ENCODE measurements at places on chromosomes 2 and 18.
A peak's percentile ranks its signal among the peaks of the same experiment; 100 is the strongest.

DNA sequence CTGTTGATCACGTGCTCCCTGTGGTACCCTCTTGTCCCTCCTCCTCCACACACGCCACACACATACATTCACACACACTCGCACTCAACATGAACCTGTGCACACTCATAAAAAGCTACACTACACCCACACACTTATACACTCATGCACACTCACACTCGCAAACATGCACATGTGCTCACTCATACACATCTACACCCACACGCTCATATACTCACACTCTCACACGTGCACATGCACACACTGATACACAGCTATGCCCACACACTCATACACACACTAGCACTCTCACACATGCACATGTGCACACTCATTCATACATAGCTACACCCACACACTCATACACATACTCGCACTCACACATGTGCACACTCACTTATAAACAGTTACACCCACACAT, 113.6 kb downstream of the LRATD1 start:
- no peak for DNase-seq

- no peak for DNase-seq
Measured at GRCh38 chr2:191688934-191689695, 11.2 kb downstream of the NABP1 start.

DNA sequence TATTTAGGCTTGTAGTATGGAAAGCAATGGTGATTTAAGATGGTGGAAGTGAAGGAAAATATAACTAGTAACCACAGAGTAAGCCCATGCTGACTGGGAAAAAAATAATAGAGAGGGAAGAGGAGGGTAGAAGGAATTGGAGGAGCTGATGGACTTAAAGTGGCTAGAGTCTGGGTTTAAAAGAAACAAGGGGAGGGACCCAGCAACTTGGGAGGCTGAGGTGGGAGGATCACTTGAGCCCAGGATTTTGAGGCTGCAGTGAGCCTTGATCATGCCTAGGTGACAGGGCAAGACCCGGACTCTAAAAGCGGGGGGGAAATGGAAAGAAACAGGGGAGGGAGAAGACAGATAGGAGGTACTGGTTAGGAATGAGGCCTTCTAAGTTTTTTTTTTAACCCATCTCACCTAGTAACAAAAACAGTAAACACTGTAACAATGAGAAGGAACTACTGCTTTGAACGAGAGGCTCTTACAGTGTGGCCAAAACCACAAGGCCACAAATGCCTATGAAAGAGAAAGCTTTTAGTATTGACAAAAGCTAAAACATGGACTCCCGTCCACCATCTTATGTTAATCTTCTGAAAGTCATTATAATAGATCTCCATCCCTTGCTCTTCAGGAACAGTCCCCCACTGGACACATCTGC, 26.6 kb downstream of the METTL8 start:
- no peak for DNase-seq

- DNase-seq, result no peak
Measured at GRCh38 chr2:114821055-114821454, 378.6 kb downstream of the DPP10 start.

DNA sequence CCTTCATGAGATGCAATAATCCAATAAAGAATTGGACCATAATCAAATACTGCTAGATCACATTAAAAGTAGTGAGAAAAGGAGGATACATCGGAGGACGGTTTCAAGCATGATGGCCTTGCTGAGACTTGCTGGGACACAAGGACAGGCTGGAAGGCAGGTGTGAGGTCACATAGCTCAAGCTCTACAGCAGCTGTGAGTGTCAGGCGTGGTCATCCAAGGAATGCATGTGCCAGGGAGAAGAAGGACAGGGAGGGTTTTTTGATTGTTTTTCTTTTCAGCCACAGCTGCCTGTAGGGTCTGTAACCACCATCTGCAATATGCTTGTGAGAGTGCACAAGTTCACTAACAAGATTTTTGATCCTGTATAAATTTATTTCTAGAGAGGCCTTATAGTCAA, 57.6 kb downstream of the BMP10 start:
- no peak for DNase-seq

- no peak for DNase-seq
Measured at GRCh38 chr2:172066394-172066886, 18.9 kb upstream of the DLX1 start.

DNA sequence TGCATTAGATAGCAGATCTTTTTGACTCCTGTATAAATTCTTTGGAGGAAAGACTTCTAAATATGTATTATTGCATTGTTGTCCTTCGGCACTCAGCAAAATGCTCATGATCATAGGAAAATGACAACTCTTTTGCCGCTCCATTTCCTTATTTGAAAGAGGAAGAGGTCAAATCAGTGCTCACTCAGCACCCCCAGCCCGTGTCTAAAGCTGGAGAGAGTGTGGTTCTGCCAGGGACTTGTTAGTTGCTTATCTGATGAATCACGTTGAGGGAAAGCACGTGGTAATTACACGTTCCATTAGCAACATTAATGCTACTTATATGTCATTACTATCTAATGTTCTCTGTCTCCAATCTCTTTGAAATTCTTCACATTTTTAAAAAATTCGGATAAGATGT, 46.0 kb upstream of the MBP start:
- no peak for DNase-seq

- no peak for DNase-seq
Measured at GRCh38 chr2:42125841-42126594, 43.1 kb upstream of the EML4 start.

- DNase-seq, result peak; percentile 69
Measured at GRCh38 chr2:211114826-211115455, 558.5 kb downstream of the CPS1 start.

DNA sequence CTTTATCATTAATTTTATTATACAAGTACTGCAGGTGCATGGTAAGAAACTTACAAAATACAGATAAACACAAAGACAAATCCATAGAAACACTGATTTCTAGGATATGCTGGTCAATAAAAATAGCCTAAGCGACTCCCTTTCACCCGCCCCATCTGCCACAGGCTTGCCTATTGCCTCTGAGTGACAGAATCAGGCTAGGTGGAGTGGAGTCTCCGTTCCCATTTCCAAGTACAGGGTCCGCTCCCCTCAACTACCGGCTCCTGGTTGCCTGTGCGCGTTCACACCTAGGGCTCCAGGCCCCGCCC, 201 bp upstream of the TRAPPC12 start:
- DNase-seq, result no peak

DNA sequence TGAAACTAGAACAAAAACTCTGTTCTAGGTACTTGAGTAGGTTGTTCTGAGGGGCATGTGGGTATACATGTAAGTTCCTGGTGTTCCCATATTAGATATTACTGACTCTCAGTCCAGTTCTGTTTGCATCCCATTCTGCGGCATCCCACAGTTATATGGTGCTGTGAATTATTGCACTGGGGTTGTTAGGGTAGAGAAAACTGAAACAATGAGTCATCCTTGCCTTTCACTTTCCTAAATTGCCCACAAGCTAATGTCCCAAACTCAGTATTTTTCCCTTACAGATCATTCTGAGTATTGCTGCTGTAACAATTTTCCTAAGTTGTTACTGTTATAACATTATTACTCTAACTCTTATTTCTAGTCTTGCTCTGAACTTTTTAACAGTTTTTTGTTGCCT, 3.0 kb downstream of the WDR75 start:
- DNase-seq, result no peak

DNA sequence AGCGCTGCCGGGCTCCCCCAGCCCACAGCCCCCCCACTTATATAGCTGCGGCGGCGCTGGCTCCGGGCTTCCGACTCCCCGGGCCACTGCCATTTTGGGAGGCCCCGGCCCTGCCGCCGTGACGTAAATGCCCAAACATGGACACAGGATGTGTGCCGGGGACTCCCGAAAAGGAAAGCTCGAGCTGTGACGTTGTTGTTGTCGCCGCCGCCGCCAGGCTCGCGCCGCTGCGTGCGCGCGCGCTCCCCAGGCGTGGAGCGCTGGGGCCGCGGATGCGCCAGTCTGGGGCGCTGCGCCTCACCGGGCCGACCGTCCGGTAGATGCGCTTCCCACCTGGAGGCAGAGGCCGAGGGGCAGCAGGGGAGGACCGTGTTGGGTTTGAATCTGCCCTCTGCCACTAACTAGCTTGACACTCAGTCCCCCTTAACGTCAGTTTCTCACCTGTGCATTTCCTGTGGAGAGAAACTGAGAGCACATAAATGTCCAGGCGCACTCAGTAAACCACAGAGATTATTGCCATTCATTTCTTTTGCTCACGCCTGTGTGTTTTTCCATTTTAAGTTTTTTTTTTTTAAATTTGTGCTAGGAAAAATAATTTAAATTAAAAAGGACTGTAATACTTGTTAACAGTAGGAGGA, at the start of gene EGR4:
Gene EGR4 (minus strand): TSS at position 15 of the 638 bp plus-strand sequence. CDS start 231 bp downstream, outside the sequence.
- DNase-seq, result peak; percentile 86

DNA sequence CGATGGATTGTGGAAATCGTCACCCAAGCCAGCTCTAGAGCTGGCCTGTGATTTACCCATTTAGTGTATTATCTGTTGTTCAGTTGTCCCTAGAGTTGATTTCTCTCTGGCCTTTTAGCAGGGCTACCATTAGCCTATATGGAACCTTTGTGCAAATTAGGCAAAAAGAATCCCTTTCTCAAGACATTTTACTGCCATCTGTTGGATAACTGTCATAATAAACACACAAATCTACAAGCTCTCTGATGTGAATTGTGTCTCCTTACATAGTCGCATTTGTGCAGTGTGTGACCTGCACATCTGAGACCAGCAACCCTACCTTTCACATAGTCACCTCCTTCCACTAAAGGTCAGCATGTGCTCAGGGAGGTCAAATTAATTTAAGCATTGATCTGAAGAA, 34.0 kb downstream of the LOXHD1 start:
- peak; percentile 22 for DNase-seq

- DNase-seq, result no peak
Measured at GRCh38 chr18:3867864-3868311, 417.9 kb downstream of the TGIF1 start.

- DNase-seq, result peak; percentile 9
Measured at GRCh38 chr2:68594674-68595492, 48.5 kb upstream of the PROKR1 start.

DNA sequence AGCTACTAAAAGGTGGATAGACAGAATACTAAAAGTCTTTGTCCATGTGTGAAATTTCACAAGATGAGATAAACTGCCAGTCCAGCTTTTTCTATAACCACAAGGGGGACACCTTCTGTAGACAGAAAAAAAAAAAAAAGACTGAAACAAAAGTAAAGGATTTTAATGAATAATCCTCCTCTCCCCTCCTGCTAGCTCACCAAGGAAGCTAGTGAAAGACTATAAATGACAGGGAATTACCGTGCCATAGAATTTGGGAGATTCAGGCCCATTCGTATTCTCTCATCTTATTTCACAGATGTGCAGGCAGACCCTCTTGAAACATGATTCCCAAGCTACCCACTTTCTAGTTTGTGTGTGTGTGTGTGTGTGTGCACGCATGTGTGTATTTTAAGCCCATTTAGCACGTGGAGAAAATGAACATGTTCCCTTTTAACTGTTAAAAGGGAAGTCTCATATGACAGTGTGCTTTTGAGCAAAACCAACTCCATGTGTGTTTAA, 36.3 kb upstream of the SLC8A1 start:
- no peak for DNase-seq

DNA sequence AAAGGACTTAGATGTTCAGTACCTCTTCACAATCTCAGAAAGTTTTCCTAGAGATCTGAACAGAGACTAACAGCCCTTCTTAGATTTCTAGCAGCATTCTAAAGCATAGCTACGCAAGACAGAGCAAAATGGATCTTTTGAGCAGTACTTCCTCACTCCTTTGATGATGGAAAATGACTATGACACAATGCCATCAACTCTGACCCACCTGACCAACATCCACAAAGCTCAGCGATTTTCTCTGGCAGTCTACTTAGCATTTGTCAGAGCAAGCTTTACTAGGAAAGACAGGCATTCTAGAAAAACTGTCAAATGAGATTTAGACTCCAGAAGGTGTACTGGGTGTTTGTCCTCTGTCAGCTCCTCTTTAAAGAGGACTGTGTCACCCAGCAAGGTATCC, 180.9 kb upstream of the ACVR2A start:
- no peak for DNase-seq

DNA sequence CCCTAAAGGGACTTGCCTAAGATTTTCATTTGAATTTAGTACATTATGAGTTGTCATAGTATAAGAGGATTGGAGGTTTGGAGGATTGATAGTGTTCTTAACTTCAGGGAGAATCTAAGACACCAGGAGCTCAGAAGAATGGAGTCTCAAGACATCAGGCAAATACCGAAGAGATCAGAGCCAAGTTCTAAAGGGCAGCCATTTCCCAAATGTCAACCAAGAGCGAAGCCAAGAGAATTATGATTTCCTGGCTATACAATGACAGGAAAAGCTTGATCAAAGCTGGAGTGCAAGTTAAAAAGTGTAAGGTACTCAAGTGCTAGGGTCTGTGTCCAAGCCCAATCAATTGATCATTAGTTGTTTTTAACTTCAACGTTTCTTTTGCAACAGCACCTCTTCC, 283.0 kb upstream of the FN1 start:
- DNase-seq, result no peak

DNA sequence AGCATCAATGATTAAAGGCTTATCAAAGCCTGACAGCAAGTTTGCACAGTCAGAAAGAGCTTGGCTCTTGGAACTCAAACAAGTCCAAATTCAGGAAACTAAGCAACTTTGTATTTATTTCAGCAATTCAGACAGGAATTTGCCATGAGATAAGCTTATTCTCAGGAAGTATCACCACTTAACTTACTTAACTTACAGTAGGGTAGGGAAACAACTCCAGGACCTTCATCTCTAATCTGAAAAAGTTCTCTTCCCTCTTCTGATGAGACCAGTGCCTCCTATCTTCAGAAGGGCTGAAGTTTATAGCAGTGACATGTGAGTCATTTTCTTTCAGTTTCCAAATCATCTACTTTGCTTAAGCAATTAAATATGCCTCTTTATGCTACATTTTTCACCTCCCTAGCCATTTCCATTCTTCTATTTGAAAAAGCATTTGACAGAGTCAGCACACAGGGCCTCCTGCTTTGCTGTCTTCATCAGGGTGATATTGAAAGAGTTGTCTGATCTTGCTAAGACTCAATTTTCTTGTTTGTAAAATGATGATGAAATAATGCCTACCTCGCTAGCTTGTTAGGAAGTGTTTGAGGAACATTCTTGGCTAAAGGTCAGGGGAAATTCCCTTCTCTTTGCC, 389.5 kb downstream of the RND3 start:
- no peak for DNase-seq

DNA sequence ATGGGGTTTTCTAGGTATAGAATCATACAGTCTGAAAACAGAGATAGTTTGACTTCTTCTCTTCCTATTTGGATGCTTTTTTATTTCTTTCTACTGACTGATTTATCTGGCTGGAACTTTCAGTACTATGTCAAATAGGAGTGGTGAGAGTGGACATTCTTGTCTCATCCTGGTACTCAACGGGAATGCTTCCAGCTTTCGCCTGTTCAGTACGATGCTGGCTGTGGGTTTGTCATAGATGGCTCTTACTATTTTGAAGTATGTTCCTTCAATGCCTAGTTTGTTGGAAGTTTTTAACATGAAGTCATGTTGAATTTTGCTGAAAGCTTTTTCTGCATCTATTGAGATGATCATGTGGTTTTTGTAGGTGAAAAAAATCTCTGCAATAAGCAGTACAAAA, 730.4 kb downstream of the PLCL1 start:
- DNase-seq, result no peak
